ENCODE measurements at places on chromosomes 6 and 20. TPM values are rescaled to one million over a fixed set of nuclear protein-coding genes. Genes with fewer than 3 reads are reported as not detected.

Gene ABHD16B
- 0.92 TPM for polyA plus RNA-seq

Gene DZANK1
- polyA plus RNA-seq: 0.69 TPM

Gene PRICKLE4
- polyA plus RNA-seq: 8.9 TPM

Gene IL20RA
- polyA plus RNA-seq: 4.6 TPM

Gene ELOVL4
- 11.6 TPM for polyA plus RNA-seq

Gene HLA-A
- polyA plus RNA-seq: 259 TPM

Gene NKAIN4
- not detected for polyA plus RNA-seq

Gene KIF6
- polyA plus RNA-seq: 0.08 TPM

Gene CCN5
- polyA plus RNA-seq: 24.5 TPM

Gene FAM135A
- 40.9 TPM for polyA plus RNA-seq

Gene CCR6
- polyA plus RNA-seq: 0.27 TPM

Gene TRIM15
- polyA plus RNA-seq: not detected

Gene PPT2
- 20.7 TPM for polyA plus RNA-seq

Gene GSTA2
- not detected for polyA plus RNA-seq

Gene XKR7
- not detected for polyA plus RNA-seq

Gene NKX2-4
- polyA plus RNA-seq: not detected

Gene MATN4
- polyA plus RNA-seq: 0.08 TPM

Gene PACRG
- polyA plus RNA-seq: 0.44 TPM

Gene MRPS18A
- polyA plus RNA-seq: 33.3 TPM

Gene LINC00237
- not detected for polyA plus RNA-seq

Gene ANKRD66
- polyA plus RNA-seq: not detected

Gene GNRH2
- polyA plus RNA-seq: not detected

Gene PHACTR1
- 0.55 TPM for polyA plus RNA-seq

Gene PPP1R16B
- polyA plus RNA-seq: 1.5 TPM

Gene PTGIS
- 6.1 TPM for polyA plus RNA-seq

Gene TXLNB
- 0.16 TPM for polyA plus RNA-seq

Gene LAMA2
- polyA plus RNA-seq: 2.7 TPM

Gene RBBP8NL
- 16.8 TPM for polyA plus RNA-seq

Gene FRK
- polyA plus RNA-seq: 1.3 TPM

Gene SLC12A5
- polyA plus RNA-seq: 0.25 TPM

Gene LY6G6C
- polyA plus RNA-seq: 17.2 TPM

Gene SMIM26
- 93.2 TPM for polyA plus RNA-seq

Gene PLG
- not detected for polyA plus RNA-seq

Gene CRISP3
- 144 TPM for polyA plus RNA-seq

Gene SUN5
- polyA plus RNA-seq: not detected

Gene BMP7
- polyA plus RNA-seq: 28.7 TPM

Gene METTL24
- 0.34 TPM for polyA plus RNA-seq

Gene TP53TG5
- polyA plus RNA-seq: not detected

Gene IL17F
- polyA plus RNA-seq: 0.16 TPM

Gene SHLD1
- polyA plus RNA-seq: 4.9 TPM

Gene PI16
- 1.9 TPM for polyA plus RNA-seq

Gene SCAND1
- polyA plus RNA-seq: 84.5 TPM

Gene BPIFB4
- polyA plus RNA-seq: not detected

Gene GPANK1
- 10.4 TPM for polyA plus RNA-seq

Gene OTOR
- polyA plus RNA-seq: not detected

Gene ABT1
- polyA plus RNA-seq: 17.8 TPM
